Astrocyte (in vitro differentiated cells and primary cell): ENCODE measurements at places on chromosomes 1 and 21. TPM values are rescaled to one million over a fixed set of nuclear protein-coding genes. Genes with fewer than 3 reads are reported as not detected.
A peak's percentile ranks its signal among the peaks of the same experiment; 100 is the strongest.

Gene CFHR2
- total RNA-seq: not detected in 2 replicates

Gene NBPF8
- total RNA-seq: 9.8 and 12.1 TPM in 2 replicates

- DNase-seq: peak; percentile 3
Observed at GRCh38 chr1:36585569-36586548, 103.1 kb upstream of the CSF3R start.

GRCh38 chr21:15788847-15789523 is 59.2 kb downstream of the USP25 start:
- peak; percentile 59 for DNase-seq

DNA sequence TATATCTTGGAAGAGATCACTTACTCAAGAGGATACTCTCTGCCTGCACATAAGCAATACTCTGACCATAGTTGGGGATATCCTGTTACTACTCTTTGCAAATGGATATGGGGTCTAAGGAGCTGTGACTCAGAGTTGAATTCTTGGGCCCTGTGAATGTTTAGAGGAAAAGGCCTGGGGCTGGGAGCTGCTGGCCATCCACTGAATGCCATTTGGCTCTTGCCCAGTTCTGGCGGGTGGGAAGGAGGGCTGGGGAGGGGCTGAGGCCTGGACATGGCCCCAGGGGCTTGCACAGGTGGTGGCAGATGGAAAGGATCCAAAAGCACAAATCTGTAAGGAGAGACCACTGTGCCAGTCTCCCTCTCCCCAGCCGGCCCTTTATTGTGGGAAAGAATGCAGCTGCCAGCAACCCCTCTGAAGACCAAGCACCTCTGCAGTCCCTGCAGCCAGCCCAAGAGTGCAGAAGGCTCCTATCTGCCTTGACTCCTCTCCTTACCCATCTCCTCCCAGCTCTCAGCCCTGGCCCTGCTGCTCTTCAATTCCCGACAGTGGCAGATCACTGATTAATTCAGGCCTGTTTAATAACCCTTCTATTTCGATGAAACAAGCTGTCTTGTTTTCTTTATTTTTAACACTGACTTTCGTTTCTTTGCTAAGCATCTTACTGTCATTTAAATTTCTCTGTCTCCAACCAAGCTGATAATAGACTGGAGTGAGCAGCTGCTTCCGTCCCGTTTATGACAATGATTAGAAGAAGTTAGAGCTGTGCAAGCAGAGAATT is 12.1 kb downstream of the PLXNA2 start:
- peak; percentile 71 for DNase-seq

DNA sequence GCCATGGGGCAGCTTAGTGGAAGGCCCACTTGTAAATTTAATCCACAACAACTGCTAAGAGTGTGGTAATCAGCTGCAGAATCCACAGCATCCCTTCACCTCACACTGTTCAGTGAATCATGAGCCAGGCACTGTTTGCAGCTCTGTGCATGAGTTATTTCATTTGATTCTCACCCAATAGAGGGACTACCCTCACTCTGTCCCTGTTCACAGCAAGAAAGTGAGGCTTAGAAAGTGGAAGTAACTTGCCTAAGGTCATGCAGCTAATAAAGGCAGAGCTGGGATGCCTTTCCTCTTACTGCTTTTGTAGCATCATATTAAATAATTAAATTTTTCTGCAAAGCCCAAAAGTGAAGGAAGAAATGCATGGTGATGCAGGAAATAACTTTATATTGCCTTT is 346.5 kb upstream of the PLD5 start:
- DNase-seq: no peak

GRCh38 chr1:246567646-246568235 is 1.5 kb downstream of the CNST start:
- no peak for DNase-seq

DNA sequence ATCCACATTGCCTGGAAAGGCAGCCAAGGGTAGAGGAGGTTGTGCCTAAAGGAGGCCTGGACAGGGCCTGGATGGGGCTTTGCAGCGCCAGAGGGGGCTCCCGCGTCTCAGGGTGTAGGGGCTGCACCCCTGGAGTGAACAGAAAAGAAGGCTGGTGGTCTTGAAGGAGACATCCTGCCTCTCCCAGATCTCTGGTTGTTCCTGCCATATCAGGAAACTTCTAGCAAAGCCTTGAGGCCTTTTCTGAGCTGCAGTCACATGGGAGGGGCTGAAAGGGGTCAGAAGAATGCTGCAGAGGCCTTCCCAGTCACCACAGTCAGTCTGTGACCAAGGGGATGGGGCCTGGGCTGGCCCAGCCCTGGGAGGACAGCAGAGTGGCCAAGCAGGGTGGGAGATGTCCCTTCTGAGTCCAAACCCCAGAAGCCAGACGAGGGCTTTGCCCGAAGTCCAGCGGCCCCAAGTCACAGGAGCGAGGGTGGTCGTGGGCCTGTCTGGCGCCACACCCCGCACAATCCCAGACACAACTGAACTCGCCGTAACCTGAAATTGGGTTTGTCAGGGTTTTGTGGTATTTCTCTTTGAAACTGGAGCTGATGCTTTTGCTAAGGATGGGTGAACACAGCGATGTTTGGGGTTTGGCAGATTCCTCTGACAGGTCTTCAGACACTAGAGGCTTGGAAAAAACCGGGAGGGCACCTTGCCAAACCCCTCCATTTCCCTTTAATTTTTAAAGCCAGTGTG is 29.6 kb downstream of the SIM2 start:
- DNase-seq: no peak

GRCh38 chr1:162844153-162844552 is 16.8 kb downstream of the CCDC190 start:
- DNase-seq: no peak

DNA sequence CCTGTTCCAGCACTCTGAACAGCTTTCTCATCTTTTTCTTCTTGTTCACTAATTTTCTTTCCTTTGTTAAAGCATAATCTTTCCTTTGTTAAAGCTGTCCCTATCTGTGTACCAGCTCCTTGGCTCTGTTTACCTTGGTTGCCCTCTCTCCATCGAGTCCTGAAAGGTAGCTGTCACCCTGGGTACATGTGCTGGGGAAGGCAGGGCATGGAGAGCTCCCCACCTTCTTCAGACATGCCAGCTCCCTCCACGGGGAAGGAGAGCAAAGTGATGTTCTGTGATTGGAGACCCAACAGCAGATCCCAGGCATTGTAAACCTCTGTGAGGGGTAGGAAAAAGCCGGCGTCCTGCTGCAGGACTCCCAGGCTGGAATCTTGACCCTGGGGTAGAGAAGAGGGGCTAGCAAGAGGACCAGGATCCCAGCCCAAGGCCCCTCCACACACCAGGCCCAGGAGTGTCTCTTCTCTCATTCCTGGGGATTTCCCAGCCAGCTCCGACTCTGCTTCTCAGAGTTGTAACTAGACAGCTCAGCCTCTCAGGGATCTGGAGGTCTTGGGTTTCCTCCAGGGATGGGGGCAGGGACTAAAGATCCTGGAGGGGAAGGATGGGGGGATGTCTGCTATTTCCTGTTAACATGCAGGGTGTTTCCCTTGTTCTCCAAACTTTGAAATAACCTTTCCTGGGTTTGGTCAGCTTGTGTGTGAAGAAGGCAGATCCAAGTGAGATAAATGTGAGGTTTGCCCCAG is 34.4 kb downstream of the TMCC2 start:
- DNase-seq: peak; percentile 55
